ENCODE measurements at places on chromosomes 2 and 18. TPM values are rescaled to one million over a fixed set of nuclear protein-coding genes. Genes with fewer than 3 reads are reported as not detected.

DNA sequence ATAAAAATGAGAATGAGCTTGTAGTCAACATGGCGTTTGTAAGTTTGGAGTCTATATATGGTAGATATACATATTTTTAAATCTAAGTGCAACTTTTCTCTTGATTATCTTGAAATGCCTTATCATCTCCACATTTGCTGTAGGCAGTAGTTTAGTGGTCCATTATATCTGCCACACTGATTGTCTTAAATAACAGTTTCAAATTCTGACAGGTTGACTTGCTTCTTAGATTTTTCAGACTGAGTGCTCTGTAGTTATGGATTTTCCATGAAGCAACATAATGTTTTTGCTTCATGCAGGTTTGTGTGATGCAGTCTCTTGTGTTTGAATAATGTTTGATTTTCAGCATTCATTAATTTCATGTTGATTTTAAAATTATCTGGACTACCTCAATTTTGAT, 12.3 kb downstream of the PARD3B start:
- no peak for DNase-seq

- no peak for DNase-seq
These were observed 239.5 kb upstream of the COL3A1 start for GRCh38 chr2:188734691-188735090.

GRCh38 chr2:218883491-218884490, 3.1 kb downstream of the WNT10A start:
- DNase-seq: no peak

PARD6G gene
- 5.4 TPM for total RNA-seq

DNA sequence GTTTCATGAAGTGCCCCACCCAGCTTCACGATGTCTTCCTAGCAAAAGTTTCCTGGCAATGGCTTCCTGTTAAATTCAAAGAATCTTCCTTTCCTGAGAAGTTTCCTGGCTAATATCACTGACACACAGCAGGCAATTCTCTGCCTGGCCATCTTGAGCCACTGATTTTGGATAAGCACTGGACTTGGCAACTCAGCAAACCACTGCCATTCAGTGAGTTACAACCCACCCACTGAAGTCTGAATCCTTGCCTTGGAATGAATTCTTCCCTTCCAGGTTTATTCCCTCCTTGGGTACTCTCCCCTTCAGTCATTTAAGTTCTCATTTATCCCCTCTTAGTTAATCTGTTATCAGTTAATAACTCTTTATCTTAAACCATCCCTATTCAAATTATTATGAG, 426.0 kb downstream of the MBD2 start:
- DNase-seq: no peak

SERPINB10 gene
- 2.3 TPM for total RNA-seq

GRCh38 chr18:23828426-23828825, 139.2 kb downstream of the LAMA3 start:
- peak; percentile 17 for DNase-seq

DNAJC5G gene
- total RNA-seq: not detected

CFAP210 gene
- not detected for total RNA-seq

PDE6D gene
- total RNA-seq: 33.8 TPM

PCARE gene
- not detected for total RNA-seq

MC2R gene
- total RNA-seq: not detected

DNA sequence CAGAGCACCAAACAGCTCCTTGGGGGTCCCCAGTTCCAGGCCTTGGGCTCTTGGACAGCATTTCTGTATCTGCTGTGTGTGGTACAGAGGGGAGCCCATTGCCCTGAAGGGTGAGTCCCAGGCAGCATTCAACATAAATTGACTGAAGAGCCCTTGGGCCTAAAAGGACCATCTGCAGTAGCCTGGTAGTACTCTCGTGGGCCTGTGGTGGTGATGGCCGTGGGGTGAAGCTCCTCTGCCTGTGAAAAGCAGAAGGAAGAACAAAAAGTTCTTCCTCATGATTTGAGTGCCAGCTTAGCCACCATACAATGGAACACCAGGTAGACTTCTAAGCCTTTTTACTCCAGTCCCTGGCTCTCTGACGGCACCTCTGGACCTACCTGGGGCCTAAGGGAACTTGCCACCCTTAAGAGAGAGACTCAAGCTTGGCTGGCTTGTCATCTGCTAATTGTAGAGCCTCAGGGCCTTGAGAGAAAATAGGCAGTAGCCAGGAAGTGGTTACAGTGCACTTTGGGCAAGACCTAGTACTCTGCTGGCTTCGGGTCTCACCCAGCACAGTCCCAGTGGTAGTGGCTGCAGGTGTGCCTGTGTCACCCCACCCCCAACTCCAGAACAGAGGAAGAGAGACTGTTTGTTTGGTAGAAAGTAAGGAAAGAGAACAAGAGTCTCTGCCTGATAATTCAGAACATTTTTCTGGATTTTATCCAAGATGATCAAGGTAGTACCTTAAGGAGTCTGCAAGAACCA, 84.6 kb upstream of the CERS6 start:
- DNase-seq: no peak

SPP2 gene
- not detected for total RNA-seq

DNA sequence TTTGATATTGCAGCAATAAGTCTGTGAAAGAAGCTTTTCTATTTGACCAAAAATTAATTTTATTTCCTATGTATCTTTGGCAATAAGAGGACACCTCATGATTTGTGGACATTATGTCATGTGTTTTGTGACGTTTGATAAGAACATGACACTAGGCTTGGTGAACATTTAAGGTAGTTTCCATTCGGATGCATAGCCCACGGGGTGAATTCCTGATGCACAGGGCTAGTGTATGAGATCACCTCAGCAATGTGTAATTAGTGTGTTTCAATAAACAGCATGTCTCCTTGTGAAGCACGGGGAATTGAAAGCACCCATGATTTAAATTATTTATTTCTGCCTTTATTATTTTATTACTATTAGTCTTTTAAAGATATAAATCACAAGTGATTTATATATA, 146.1 kb upstream of the LINC00305 start:
- no peak for DNase-seq

GRCh38 chr2:36178384-36178783, 177.2 kb upstream of the CRIM1 start:
- no peak for DNase-seq

CCDC74B gene
- 2.8 TPM for total RNA-seq

DNA sequence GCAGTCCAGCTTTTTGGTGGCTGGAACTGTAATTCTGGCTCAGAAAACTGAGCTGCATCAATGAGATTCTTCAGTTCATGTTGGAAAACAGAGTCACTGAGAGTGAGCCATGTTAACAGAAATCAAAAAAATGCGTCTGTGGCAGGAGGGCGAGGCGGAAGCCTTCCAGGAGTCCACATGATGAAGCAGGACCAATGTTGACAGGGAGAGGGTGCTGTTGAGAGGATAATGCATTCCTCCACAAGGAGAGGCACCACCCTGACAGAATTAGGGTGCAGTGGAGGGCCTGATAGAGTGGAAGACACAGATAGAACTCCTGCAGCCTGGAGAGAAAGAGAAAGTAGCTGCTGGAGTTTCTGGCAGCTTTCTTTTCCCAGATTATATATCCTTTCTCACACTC, 111.5 kb downstream of the MGAT5 start:
- DNase-seq: peak; percentile 50

GRP gene
- total RNA-seq: 0.98 TPM

GRCh38 chr18:13614641-13615288, 111.6 kb downstream of the FAM210A start:
- peak; percentile 88 for DNase-seq

DNA sequence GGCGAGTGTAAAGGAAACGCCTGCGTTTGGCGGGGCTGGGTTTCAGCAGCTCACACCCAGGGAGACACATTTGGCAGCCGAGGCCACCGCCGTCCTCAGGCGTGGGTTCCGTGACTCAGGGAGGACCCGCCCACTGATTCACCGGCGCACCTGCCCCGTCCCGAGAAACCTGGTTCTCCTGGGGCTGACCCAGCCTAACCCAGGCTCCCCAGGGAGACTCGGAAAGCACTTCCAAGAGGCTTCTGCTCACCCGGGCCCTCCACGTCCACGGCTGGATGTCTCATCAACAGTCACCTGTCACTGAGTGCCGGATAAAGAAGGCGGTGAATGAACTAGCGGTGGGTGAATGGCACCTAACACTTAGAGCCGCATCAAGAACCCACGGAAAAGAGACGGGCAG, 126.4 kb upstream of the CTDP1 start:
- no peak for DNase-seq

GRCh38 chr2:69114534-69114933, 101.6 kb downstream of the ANTXR1 start:
- DNase-seq: peak; percentile 72

SRSF7 gene
- total RNA-seq: 41.4 TPM

NR4A2 gene
- 2.7 TPM for total RNA-seq

GRCh38 chr2:19246496-19246895, 111.9 kb downstream of the OSR1 start:
- no peak for DNase-seq

GRCh38 chr2:132255714-132256113, 94.0 kb upstream of the ANKRD30BL start:
- DNase-seq: no peak

DNA sequence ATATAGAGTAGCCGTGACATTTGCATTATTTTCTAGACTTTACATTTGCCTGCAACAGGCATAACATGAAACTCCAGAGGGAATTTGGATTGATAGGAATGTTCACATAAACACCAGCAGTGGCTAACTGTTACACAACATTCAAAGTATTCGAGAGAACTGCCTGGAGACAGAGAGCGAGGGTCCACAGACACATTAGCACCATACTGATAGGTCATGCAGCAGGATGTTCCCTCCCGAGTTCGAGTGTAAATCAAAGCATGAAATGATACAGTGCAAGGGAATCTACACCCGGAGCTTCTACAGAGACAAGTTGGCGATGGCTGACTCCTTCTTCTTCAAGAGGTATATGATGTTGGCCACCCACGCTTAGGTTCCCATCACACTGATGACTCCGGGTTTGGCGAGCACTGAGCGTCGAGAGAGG, 89.5 kb downstream of the COL6A3 start:
- DNase-seq: no peak

ASB18 gene
- total RNA-seq: not detected

EVX2 gene
- not detected for total RNA-seq

BBS5 gene
- total RNA-seq: 11.2 TPM

TEX44 gene
- total RNA-seq: not detected

GRCh38 chr2:63849381-63850203, 7.9 kb downstream of the UGP2 start:
- no peak for DNase-seq

GRCh38 chr18:11339188-11339775, 189.9 kb upstream of the PIEZO2 start:
- DNase-seq: no peak

DNA sequence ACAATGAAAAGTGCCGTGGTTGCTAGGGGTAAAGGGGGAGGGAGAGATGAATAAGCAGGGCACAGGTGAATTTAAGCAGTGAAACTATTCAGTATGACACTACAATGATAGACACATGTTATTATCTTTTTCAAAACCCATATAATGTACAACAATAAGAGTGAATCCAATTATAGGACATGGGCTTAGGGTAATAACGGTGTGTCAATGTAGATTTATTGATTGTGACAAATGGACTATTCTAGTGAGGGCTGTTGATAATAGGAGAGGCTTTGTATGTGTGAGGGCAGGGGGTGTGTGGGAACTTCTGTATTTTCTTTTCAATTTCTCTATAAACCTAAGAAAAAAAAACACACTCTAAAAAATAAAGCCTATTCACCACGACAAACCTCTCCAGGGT, 223.8 kb downstream of the RIT2 start:
- no peak for DNase-seq

CABLES1 gene
- 7.2 TPM for total RNA-seq

MREG gene
- 1.2 TPM for total RNA-seq

DNA sequence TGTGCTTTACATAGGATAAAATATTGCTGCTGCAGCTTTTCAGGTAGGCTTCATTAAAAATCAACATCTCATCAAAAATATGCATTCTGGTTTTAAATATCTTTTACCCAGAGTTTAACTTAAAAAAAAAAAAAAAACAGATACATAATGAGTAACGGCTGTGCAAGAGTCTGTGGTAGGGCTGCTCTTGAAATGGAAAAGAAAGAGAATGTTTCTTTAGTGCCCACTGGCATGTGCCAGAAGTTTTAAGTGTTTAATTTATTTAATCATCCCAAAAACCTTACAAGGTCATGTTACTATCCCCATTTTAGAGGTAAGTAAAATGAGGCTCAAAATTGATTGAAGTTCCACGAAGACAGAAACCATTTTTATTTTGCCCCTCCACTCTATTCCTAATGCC, 92.1 kb downstream of the SLC8A1 start:
- no peak for DNase-seq

DNA sequence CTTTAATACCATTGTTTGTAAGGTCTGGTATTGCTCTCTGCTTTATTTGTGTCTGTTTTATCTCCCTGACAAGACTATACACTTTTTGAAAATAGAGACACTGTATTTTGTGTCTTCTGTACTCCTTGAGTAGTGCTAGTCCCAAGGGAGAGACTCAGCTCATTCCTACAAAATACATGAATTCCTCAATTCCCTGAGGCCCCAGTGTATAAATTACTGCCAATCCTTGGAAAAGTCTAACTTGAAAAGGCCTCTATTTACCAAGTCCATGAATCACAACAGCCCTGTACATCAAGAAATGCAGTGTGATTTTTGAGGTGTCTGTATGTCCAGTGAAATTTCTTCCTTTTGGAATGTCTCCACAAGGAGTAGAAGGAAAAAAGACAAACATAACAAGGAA, 34.9 kb upstream of the NEDD4L start:
- no peak for DNase-seq

DNA sequence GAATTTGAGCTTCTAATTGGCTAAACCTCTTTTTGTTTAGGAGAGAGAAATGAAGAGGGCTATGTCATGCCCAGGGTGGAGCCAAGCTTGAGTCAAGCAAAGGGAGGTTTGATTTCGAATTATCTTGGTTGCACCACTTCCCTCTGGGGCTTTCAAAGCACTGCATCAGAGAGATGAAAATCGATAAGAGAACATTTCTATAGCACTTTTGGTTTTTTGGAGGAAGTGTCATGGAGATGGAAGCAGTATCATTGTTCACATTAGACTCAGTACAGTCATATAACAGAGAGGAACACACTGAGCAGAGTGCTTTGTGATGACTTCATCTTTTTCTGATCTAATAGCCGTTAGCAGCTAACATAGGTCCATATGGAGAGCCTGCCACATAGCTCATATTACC, 120.3 kb upstream of the UXS1 start:
- DNase-seq: peak; percentile 12

- no peak for DNase-seq
These were observed 116.5 kb downstream of the PXDN start for GRCh38 chr2:1627628-1628381.

DNA sequence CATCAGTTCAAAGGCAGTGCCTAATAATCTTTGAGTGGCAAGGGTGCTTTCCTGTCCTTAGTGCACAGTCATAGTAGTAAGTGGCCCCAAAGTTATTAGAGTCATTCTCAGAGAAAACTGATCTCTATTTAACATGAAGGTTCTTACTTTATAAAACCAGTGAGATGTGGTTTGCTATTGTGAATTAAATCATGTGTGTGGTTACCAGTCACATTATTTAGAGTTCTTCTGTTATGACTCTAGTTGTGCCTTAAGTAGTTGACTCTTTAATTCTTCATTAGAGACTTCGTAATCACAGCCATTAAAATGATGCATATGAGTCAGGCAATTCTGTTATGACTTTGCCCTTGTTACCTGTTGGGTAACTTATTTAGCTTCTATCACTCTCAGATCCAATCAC, 1392.9 kb upstream of the ACVR2A start:
- no peak for DNase-seq

- DNase-seq: peak; percentile 92
These were observed 50.8 kb downstream of the PTPRM start for GRCh38 chr18:7617738-7618422.

ACMSD gene
- total RNA-seq: not detected
